ENCODE measurements at places on chromosomes 13 and 19.

DNA sequence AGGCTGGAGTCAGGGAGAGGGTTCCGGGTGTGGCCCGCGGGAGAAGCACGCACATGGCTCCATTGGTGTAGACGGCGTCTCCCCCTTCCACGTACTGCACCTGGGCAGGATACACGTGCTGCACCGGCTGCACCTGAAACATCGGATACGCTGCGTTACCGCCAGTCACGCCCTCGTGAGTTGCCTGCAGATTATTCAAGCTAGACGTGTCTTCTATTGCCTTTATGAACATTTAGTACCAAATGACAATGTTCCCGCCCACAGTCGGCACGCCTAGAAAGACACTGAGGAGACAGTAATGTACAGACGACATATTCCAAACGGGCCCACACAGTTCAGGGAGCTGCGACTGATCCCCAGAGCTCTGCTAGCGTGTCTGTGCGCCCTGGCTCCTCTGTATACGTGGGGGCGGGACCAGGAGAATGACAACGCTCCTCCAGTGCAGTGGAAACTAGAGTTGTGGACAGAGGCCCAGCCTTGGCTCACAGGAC, 64.1 kb upstream of the RANBP3 start:
- DNase-seq, result no peak

DNA sequence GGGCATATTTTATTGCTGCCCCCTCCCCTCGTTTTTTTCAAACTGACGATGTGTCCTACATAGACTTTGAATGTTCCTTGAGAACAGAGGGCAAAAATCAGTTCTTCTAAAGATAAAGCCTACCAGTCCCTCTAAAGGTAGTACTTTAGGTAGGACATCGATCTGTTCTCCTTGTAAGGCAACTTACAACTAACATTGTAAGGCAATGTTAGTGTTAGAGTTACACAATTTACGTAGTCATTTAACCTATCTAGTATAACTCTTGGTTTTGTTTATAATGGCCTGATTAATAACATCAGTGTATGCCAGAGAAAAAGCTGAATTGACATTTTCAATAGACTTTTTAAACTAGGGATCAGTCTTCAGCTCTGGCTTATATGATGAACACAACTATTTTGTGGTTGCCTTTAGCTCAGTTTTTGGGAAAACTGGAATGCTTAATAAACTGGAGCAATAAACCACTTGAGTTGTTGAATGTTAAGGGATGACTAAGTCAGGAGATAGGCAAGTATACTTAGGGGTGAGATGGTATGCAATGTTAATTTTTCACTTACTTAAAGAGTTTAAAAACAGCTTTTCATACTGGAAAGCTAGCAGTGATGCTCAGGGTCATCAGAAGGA, 2.2 kb downstream of the NDFIP2 start:
- DNase-seq, result no peak

DNA sequence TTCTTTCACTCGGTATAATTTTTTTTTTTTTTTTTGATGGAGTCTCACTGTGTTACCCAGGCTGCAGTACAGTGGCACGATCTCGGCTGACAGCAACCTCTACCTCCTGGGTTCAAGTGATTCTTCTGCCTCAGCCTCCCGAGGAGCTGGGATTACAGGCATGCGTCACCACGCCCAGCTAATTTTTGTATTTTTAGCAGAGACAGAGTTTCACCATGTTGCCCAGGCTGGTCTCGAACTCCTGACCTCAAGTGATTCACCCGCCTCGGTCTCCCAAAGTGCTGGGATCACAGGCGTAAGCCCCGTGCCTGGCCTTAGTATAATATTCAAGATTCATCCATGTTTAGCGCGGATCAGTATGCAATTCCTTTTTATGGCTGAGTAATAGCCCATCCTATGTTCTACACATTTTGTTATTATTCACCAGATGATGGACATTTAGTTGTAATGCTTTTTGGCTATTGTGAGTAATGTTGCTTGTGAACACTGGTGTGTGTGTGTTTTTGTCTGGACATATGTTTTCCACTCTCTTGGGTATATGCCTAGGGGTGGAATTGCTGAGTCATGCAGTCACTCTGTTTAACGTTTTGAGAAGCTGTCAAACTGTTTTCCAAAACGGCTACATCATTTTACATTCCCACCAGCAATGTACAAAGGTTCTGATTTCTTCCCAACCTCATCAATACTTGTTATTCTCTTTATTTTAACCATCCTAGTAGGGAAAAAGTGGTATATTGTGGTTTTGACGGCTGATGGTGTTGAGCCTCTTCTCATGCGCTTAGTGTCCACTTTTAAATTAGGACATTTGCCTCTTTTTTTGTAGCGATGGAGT, 22.9 kb downstream of the PLEKHF1 start:
- DNase-seq, result no peak

DNA sequence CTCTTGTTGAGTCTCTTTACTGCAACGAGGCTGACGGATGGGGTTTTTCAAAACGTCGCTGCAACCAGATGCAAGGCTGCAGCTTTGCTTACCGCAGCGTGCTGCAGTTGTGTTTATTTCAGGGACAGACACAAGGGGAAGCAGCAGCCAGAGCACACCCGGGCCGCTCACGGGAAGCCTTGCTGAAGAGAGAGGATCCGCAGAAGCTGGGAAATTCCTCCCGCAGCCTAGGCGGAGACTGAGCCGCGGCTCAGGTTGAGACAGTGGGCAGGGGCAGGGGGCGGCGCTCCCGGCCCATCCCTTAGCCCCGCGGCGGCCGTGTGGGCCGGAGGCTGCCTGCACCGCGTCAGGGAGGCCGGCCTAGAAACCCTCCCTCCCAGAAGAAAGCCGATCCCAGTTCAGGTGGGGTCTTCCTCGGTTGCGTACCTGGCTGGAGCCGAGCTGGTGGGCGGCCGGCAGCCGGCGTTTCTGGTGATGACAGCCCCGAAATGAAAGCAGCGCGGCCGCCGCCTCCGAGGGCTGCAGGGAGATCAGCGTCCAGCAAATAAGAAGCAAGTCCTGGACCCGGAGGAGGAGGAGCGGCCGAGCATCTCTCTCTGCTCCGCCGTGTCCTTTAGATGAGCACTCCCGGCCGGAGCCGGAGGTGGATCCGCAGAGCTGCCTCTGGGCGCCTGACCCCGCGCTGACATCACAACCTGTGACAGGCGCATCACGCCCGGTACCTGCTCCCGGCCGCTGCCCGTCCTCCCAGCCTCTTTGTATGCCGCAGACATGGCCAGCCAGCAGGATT, at the start of gene FRY:
FRY (plus strand) TSS at position 750 of the 790 bp plus-strand sequence; CDS start at position 772, 22 bp downstream.
- DNase-seq, result peak; percentile 47

DNA sequence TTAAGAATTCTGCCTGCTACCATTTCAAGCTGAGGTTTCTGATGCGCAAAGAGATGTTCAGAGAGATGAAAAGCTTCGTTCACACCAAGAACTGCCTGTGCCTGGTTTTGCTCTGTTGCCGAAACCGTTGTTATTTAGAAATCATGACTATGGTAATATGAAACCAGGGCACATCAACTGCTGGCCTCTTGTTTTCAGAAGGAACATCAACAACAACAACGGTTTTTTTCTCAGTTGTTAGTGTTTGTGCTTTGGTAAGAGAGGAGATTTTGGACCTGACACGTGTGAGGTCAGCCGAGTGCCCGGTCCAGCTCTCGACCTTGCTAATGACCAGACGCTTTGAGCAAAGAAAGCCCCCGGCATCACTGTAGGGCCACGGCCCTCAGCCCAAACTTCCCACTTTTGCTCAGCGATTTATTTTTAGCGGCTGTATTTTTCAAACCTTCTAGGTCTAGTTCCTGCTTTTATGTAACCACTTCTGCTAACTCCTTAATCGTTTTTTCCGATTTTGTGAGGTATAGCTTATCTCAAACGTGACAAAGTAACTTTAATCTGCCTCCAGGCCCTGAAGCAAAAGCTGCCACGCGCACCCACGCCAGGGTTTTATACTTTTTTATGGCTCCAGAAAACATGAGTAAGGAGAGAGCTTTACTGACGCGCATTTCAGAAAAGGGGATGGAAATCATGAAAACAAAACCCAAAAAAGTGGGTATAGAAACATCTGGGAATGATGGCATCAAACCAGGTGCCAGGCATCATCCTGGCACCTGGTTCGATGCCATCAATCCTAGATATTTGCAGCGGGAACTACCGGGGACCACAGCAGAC, 42.0 kb downstream of the KLF2 start:
- DNase-seq, result peak; percentile 44

DNA sequence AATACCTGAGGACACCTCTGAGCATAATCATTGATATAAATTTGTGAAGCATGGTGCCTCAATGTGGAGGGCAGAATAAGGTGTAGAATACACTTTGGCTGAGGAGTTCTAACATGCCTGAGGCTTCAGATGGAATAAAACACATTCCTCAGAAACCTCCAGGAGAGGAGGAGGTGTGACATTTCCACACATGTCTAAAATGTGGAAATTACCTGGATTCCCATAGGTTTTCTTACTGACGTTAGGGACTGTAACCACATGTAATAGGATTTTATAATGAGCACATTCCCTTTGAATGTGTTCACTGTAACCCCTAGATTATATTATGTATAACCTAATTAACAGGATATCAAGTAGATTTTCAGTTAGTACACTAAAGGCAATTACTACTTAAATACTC, 226.1 kb downstream of the TDRD3 start:
- DNase-seq, result no peak

- DNase-seq, result no peak
Measured at GRCh38 chr19:40192758-40193586, 1.7 kb downstream of the MAP3K10 start.

DNA sequence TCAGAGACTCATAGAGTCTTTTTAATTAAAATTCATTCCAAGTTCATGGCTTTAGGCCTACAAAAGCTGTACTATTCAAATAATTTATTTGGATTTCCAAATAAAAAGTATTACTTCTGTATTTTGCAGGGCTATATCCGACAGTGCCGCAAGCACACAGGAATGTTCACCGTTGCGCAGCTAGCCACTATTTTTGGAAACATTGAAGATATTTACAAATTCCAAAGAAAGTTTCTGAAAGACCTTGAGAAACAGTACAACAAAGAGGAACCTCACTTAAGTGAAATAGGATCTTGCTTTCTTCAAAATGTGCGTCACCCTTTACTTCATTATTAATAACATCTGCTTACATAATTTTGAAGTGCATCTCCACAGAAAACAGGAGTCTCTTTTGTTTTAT, 20.5 kb upstream of the C1QTNF9 start:
- DNase-seq, result peak; percentile 54

DNA sequence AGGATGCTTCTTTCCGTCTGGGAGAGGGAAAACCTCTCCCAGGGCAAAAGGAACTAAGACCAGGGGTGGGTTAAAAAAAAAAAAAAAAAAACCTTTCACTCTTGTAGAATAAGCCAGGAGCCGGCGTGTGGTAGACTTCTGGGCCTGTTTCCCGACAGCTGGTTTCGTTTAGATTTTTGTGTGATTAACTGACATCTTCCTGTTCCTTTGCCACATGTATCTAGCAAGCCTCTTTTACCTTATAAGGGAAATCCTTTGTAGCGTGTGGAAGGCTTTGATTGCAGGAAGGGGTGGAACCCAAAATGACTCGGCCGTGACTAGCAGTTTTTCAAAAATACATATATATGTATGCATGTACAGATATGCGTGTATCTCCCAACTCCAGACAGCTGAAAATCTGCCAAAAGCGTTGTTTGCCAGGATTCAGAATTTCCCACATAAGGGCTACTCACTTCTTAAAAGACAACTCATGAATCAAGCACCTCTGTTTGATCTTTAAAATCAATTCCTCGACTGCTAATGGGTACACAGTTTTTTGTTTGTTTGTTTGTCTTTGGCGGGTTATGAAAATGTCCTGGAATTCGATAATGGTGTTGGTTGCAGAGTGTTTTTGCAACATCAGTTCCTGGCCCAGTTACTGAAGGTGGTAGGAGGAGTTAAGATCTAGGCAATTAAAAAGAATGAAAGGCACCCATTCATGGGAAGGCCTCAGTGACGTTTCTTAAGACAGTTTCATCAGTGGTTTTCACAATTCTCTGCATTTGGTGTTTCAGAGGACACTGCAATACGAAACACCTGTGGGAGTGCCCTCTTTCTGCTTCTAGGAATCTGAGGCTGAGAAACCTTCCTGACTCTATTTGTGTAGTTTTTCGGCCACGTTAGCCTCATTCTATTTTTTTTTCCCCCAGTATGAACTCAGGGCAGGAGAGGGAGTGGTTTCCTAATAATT, 2.7 kb downstream of the TPM4 start:
- DNase-seq, result peak; percentile 77

- DNase-seq, result no peak
Measured at GRCh38 chr13:30712536-30713532, 22.5 kb upstream of the ALOX5AP start.

DNA sequence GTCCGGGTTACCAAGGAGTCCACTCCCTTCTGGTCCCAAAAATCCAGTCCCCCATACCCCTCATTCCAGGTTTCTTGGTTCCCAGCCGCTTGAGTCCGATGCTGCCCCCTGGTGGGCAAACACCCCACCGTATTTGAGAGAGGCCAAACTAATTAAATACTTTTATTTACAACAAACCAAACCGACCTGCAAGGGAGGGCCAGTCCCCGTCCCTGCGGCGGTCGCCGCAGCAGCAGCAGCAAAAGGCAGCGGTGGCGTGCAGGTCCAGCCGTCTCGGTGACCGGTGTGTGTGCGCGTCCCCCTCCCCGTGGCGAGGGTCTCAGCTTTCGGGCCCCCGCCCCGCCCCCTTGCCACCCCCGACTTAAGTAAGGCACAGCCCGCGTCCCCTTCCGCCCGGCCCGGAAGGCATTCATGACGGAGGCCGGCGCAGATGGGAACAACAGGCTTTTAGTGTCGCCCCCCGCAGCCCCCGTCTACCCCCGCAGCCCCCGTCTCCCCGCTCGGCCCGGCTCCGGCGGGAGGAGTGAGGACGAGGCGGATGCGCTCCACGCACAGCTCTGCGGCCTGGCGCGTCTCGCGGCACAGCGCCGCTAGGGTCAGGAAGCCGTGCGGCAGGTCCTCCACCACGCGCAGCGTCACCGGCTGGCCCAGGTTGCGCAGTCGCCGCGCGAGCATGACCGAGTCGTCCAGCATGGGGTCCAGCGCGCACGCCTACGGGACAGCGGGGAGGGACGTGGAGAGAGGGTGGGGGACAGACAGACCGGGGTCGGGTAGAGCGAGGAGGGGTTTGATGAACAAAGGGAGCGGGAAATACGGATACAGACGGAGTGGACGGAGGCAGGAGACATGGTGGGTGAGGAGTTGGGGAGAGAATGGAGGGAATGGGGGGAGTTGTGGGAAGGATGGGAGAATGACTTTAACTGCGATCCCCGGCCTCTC, 11.5 kb upstream of the CNFN start:
- peak; percentile 76 for DNase-seq

- DNase-seq, result no peak
Measured at GRCh38 chr13:26601669-26602068, 44.2 kb downstream of the WASF3 start.

- no peak for DNase-seq
Measured at GRCh38 chr13:42066542-42066941, 18.1 kb downstream of the DGKH start.

DNA sequence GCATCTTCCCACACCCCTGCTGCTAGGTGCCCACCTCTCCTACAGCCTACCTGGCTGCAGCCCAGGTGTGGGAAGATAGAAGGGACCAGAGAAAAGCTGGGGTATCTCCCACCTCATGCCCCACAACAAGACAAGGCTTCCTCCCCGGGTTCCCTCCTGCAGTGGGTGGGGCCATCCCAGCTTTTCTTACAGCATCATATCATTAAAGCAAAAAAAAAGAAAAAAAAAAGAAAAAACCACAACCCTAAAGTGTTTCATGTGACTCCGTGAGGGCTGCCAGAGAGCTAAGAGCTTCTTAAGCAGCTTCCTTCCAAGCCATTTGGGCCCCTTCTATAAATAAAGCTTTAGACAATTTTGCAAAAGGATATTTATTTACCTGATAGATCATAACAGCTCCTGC, 455.4 kb upstream of the TSHZ3 start:
- DNase-seq, result no peak

All from ovary (tissue), 10 donors.